ENCODE measurements at places on chromosomes 13 and 19.

- DNase-seq, result no peak
Observed at GRCh38 chr19:47545061-47545948, 27.6 kb downstream of the ZNF541 start.

- no peak for DNase-seq
Observed at GRCh38 chr19:38247126-38247525, 9.0 kb downstream of the PPP1R14A start.

- no peak for DNase-seq
Observed at GRCh38 chr19:52170304-52170703, 1.1 kb downstream of the ZNF836 start.

GRCh38 chr19:50311723-50312635, 17.2 kb downstream of the KCNC3 start:
- no peak for DNase-seq

DNA sequence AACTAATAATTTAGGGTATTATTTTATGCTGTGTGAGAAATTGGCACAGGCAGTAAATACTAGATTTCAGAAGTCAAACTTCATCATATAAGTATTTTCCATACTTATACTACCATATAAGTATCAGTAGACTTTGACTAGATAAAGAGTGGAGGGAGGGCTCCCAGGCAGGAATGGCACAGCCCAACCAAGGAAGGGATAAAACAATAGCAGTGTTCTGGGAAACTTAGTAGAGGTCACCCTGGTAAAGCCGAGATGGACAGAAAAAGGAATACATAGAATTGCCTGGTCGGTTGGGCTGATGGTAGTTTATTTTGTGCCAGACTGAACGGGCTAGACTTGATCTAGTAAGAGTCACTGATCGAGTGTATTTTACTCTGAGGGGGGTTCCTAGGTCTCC, 19.6 kb upstream of the KCTD4 start:
- DNase-seq, result no peak

GRCh38 chr19:960601-960938, 23.6 kb upstream of the WDR18 start:
- no peak for DNase-seq

DNA sequence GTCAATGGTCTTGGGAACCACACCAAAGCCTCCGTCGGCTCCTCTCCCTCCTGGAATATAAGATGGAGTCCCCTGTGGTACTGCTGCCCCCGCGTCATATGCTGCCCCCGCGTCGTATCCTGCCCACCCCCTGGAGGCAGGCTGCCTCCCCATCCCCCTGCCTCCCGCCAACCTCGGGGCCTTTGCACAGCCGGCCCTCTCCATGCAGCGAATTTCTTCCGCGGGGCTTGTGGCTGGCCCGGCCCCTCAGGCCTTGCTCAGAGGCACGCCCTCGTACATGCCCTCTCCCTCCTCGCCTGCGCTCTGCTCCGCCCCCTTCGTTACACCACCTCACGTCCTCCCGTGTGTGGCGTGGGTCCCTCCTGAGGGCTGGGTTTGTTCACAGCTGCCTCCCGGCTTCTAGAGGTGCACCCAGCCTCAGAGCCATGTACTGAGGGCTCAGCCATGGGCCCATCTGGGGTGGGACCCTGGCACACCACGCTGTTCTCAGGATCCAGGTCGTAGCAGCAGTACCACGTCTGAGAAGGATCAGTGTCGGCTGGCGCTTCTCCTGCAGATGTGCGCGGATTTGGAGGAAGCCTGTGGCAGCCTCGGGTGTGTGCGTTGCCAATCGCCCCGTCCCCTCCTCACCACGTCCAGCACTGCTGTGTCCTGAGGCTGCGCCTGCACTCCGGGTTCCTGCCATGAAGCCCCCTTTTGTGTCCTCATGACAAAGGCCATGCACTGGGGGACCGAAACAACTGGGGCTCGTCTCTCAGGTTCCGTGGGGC, 47.7 kb downstream of the MCF2L start:
- DNase-seq, result no peak

- no peak for DNase-seq
Observed at GRCh38 chr13:109154546-109154945, 525.1 kb downstream of the MYO16 start.

- DNase-seq, result no peak
Observed at GRCh38 chr19:42286349-42287016, 15.4 kb upstream of the PRR19 start.

GRCh38 chr19:15443838-15444237, 5.9 kb downstream of the WIZ start:
- no peak for DNase-seq

DNA sequence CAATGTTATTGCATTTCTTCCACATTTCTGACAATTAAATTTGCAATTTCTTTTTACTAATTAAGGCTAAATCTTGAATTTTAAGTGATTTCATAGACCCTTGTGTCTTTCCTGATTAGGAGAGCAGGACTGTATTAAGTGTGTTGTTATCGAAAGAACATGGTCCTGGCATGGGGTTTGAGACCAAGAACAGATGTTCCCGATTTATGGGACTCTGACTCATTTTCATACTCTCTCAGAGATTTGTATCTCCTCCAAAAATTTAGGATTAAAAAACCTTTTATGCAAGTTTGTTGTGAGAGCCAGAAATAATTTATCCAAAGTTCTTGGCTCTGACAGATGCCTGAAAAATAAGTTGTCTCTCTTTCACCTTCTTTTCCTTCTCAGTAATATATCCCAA, 589.3 kb upstream of the ARGLU1 start:
- DNase-seq, result peak; percentile 9

DNA sequence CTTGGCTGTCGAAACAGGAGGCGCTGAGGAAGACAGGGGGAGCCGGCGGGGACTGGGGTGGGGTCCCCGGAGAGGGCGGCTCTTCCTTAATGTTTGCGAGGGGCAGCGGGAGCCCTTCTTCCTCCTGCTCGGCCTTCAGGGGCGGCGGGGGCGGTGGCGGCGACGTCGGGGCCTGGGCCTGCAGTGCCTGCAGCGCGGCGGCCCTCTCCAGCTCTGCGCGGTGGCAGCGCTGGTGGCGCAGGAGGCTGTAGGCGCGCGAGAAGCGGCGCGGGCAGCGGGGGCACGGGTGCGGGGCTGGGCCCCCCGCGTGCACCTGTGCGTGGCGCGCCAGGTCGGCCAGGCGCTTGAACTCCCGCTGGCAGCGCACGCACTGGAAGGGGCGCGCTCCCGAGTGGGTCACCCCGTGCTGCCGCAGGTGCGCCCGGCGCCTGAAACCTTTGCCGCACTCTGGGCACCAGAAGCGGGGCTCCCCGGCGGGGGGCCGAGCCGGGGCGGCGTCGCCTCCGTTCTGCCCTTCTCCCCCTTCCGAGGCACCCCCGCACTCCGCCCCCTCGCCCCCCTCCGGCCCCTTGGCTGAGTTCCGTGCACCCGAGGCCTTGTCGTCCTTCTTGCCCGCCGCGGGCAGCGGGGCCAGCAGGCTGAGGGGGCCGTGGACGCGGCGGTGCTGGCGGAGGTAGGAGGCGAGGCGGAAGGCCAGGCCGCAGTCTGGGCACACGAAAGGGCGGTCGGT, 2.5 kb downstream of the ZNF579 start:
- no peak for DNase-seq

- no peak for DNase-seq
Observed at GRCh38 chr13:98143601-98144026, 720 bp downstream of the FARP1 start.

- no peak for DNase-seq
Observed at GRCh38 chr13:43676320-43676719, 110.5 kb downstream of the ENOX1 start.

Measured in amniotic stem cell (primary cell).